Activated effector memory CD4-positive, alpha-beta T cell treated with anti-CD3 and anti-CD28 coated beads, Interleukin-2, amount 50 U/mL, for 16 hours (primary cell): ENCODE measurements at places on chromosomes 6 and 20.

GRCh38 chr20:51628533-51629398 is 86.2 kb upstream of the NFATC2 start:
- DNase-seq = no peak

- DNase-seq = no peak
These were observed 28.4 kb downstream of the CEBPB start for GRCh38 chr20:50218987-50219435.

GRCh38 chr6:166308033-166308768 is at the start of gene PRR18:
Gene PRR18 (minus strand): TSS chr6:166308392. CDS start chr6:166308142, 250 bp downstream.
- no peak for DNase-seq

DNA sequence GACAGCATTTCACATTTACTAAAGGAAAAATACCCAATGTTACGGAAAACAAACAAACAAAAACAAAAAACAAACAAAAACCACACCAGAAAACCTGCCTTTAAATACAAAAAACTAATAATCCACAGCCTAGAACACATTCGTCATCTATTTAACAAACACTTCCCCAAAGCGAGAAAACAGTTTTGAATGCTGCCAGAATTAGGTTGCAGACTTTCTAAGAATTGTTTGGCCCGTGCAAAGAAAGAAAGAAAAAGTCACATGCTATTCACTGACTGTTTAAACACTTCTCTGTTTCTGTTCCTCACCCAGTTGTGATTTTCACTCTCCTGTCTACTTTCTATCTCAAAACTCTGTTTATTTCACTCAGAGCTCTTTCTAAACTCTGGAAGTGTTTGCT is 52.5 kb downstream of the BCAS1 start:
- no peak for DNase-seq

DNA sequence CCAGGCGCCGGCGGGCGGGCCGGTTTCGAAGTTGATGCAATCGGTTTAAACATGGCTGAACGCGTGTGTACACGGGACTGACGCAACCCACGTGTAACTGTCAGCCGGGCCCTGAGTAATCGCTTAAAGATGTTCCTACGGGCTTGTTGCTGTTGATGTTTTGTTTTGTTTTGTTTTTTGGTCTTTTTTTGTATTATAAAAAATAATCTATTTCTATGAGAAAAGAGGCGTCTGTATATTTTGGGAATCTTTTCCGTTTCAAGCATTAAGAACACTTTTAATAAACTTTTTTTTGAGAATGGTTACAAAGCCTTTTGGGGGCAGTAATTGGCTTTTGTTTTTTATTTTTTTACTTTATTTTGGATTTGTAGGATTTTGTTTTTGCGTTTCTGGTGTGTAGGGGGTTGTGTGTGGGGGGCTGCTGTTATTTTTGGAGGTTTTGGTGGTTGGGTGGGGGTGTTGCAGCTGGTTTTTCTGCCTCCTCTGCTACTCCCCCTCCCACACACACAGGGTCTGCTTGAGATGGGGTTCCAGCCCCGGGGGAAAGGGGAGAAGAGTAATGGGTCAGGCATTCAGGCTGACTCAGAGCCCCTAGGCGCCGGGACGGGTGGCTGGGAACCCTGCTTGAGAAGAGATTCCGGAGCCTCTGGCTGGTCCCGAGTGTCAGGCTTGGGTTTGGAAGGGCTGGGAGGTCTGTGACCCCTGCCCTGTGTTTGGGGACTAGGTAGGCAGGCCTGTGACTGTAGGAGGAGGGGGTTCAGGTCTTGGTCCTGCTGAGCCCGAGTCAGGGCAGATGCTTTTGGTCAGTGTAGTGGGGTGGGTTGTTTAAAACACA is 2.0 kb downstream of the CEBPB start:
- DNase-seq = peak; percentile 93
